ENCODE measurements at places on chromosomes 12 and 14.

DNA sequence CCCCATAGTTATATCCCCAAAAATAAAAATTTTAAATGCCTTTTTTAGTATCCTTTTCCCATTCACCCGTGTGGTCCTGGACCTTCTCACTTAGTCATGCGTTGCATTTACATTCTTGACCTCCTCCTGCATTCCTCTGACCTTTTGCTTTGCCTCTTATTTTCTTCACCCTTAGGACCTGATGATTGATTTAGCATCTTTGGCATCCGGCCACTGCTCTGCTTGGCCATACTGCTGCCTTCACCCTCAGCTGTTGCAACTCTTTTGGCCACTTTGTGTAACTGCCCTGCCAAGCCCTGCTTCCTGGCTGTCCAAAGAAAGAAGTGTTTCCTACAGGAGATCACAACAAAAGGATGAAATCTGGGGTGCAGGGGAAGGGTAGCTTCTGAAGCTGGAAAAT is 48.8 kb upstream of the SLC38A4 start:
- peak; percentile 12 for DNase-seq

DNA sequence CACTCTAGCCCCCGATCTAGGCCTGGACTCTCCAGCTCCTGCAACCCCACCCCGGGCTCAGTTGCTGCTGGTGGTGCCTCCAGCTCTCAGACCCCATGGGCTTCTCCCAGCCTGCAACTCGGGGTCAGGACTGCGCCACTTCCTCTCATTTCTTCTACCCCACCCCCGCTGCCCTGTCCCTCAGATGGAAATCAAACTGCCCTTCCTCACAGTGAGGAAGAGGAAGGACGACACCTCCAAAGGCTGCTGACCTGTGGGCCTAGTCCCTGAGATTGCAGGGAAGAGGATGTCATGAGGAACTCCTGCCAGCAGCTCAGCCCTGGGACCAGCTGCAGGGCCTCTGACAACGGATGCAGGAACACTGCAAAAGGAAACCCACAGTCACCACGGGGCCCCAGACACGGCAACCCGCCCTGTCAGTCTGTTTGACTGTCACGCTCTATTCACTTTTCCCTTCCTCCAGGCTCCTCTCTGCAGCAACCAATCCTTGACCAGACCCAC is 29.3 kb upstream of the PNMA1 start:
- DNase-seq: peak; percentile 65

- DNase-seq: no peak
Observed at GRCh38 chr14:70340002-70340401, 19.5 kb downstream of the COX16 start.

GRCh38 chr12:132027636-132028035 is 77.9 kb downstream of the EP400 start:
- DNase-seq: no peak

DNA sequence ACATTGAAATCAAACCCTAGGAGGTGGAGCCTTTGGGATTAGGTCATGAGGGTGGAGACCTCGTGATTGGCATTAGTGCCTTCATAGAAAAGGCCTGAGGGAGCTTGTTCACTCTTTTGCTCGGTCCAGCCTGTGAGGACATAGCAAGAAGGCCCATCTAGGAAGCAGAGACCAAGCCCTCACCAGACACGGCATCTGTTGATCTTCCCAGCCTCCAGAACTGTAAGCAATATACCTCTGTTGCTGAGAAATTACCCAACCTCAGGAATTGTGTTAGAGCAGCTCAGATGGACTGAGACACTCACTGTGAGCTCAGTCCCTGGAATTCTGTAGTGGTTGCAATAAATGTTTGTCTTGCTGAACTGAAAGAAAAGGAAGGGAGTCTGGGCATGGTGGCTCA is 116.2 kb upstream of the MAP1LC3B2 start:
- no peak for DNase-seq

DNA sequence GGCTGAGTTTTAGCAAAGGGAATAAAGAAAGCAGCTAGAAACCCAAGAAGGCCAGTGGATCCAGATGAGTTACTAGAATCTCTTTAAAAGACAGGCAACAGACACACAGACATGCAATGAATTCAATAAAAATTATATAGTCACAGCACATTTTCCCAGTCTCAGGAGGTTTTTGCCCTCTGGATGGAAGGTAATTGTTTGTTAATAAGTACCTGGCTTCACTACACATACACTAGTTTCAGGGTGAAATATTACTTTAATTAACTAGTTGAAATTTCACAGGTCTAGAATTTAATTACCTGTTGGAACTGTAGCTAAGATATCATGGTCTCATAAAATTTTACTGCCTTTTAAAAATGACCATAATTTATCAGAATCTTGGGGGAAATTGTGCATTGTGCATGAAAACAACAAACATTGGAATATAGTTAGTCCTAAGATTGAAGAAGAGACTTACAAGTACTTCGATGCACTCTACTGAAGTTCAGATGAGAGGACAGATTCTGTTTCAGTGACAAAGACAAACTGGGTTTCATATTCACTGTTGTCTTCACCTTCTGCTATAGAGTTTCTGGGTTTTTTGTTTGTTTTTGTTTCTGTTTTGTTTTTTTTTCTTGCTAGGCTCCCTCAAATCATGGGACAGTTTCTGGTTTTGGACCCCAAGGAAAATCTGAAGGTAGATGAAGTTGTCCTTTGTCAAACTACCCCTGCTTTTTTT is 277.0 kb upstream of the GARIN6 start:
- no peak for DNase-seq

GRCh38 chr12:109738878-109739665 is 25.4 kb downstream of the FAM222A start:
- peak; percentile 53 for DNase-seq

DNA sequence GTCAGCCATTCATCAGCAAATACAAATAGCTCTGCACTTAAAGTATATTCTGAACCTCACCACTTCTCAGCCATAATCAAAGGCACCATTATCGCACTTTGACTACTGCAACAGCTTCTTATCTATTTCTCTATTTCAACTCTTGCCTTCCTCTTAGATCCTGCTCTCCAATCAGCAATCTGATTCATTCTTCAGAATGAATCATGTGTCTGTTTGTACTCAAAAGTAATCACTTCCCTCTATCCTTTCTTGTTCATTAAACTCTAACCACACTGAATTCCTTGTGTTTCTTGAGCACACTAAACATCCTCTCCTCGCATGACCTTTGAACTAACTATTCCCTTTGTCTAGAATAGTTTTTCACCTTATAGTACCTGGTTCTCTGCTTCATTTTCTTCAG is 12.8 kb upstream of the OR4E1 start:
- peak; percentile 14 for DNase-seq

DNA sequence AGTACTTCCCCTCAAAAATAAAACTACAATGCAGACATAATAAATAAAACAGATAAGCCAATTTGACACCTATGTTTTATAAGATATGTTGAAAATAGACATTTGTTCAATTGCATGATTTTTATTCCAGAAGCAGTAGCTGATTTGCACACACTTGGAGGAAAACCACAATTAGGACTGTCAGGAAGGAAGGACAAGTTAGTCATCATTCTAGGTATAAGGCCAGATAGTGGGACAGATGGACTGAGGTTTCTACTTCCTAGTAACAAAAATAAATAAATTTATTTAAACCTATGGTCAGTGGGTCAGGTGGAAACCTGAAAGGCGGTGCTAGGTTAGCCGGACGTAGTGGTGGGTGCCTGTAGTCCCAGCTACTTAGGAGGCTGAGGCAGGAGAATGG is 141.8 kb upstream of the RASSF8 start:
- no peak for DNase-seq

DNA sequence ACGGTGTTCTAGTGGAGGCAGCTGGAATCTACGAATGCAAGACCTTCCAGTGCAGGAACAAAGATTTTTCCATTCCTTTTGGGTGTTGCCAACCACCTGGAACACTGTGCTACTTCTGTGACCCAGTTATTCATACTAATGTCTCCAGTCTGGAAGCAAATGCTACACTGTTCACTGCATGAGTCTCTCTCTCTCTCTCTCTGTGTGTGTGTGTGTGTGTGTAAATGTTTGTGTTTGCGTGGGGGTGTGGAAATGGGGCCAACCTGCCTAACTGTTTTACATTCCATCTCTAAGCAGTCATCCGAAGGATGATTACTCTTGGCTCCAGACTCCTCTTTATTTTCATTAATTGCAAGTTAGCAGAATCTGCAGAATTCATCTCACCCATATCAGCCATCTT is 29.9 kb upstream of the YBX3 start:
- peak; percentile 85 for DNase-seq

GRCh38 chr14:105261781-105262180 is 13.4 kb downstream of the BTBD6 start:
- DNase-seq: no peak

DNA sequence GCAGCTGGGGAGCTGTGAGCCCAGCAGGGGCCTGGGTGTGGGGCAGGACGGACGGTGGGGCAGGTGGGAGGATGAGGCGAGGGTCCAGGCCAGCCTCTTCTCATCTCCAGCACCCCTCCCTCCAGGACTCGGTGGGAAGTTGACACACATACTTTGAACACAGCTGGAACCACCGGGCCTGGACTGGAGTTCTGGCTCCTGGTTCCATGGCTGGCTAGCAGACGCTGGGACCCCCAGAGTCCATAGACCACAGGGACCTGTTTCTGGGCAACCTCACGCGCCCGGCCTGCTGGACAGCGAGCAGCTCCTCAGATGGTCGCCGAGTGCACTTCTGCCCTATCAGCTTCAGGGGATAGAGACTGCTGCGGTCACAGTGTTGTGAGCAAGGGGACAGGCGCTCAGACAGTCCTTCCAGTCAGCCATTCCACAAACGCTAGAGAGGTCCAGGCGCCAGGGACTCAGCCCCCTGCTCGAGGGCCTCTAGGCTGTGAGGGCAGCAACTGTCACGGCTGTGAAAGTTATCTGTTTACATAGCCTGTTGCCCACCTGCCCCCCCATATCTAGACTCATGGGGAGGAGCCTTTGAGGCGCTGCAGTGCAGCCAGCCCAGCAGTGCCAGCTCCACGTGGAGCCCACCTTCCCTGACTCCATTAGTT is 25.2 kb downstream of the TCHP start:
- no peak for DNase-seq

DNA sequence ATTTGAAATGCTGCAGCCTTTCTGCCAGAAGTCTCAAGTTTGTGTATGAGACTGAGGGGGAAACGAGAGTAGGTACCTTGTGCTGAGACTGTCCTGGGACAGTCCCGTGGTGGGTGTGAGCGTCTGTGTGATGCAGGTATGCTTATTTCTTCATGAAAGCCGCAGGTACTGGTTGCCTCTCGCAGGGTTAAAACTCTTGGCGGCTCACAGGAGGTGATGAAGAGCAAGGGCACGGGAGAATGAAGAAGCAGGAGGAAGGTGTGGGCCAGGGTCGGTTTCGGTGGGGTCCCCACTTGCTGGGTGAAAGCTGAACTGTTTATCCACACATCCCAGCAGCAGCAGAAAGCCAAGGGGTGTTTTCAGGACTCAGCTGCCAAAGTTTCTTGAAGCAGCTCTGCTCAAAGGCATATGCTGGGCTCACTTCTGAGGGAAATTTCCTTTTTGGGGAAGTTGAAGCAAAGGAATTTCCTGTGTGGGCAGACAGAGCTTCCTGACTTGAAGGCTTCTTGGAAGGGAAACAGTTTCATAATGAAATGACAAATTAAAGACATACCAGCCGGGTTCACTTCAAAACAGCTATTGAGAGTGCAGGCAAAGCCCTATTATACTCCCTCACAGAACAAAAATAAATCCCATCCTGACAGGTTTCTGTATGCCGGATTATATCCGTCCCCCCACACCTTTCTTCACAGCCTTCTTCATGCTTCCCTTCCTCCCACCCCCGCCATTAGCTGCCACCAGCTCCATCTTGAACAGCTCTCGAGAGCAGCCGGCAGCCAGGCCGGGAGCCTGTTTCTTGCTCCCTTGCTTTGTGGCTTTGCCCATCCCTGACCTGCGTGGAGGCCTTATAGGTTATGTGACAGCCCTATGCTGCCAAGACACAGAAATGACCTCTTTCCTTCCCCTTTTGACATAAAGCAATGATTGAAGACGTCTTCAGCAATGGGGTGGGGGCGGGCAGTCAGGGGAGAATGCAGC is 116.6 kb downstream of the ETV6 start:
- DNase-seq: no peak

DNA sequence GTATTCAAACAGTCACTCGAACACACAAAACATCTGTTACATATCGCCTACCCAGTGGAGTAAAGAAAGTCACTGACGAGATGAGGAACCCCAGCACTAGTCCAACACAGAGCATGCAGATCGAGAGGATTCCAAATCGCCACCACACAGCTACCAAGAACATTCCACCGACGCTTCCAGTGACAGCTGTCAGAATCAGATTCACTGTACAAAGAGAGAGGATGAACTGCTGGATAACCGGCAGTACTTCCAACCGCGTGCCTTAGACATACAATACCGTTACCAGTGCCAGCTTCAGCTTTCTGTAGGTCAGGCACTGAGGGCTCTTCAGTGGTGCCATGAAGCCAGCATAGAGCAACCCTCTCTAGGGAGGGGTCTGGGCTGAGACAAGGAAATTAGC is 34.5 kb downstream of the TM7SF3 start:
- DNase-seq: no peak

DNA sequence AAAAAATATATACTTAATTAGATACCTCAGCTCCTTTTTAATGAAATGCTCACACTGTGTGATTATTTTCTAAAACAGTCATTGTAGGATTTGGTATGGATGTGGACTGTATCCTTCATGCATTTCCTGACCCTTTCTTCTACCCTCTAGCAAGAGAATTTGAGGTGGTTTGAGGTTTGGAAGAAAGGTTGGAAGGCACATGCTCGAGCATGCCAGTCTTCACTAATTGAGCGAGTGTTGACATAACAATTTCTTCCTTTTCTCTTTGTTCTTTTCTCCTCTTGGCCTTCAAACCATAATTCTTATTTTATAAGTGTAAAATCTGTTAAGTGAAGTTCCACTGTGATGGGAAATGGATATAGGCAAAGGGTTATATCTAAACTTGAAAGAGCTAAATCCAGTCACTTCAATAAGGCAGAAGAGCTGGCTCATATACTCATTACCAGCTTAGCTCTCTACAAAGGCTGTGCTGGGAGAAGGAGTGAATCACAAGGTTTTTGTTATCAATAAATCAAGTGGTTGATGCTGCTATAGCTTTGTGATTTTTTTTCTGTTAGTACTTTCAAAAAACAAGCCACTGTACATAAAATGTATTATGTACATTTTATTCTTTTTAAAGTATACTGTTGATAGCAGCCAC is 16.2 kb upstream of the PTHLH start:
- DNase-seq: no peak

DNA sequence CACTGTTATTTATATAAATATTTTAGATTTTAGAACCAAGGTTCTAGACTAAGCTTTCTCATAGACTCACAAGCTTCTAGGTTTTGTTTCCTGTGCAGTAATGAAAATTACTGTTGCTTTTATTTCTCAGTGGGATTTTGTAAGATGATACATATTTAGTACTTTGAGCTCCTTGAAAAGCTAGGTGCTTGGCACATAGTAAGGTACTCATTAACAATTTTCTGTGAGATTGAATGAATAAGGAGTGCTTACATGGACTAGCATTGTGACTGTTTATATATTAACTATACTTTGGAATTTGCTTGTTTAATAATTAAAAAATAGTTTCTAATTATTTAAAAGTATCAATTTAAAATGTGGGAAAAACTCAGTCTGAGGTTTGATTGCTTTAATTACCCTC is 85.7 kb downstream of the MIA2 start:
- DNase-seq: peak; percentile 31

All from kidney tubule cell (primary cell).